ENCODE measurements at places on chromosomes 7 and 10.

GRCh38 chr10:46014683-46015405, 15.6 kb downstream of the NCOA4 start:
- no peak for DNase-seq

DNA sequence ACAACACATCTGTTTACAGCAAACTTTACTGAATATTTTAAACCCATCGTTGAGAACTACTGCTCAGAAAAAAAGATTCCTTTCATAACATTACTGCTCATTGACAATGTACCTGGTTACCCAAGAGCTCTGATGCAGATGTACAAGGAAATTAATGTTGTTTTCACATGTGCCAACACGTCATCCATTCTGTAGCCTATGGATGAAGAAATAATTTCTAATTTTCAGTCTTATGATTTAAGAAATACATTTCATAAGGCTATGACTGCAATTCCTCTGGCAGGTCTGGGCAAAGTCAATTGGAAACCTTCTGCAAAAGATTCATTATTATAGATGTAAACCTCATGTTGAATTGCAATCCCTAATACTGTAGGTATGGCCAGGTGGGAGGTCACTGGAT, 16.7 kb upstream of the CNNM1 start:
- no peak for DNase-seq

GRCh38 chr10:78150756-78151155, 117.1 kb downstream of the RPS24 start:
- DNase-seq: no peak

DNA sequence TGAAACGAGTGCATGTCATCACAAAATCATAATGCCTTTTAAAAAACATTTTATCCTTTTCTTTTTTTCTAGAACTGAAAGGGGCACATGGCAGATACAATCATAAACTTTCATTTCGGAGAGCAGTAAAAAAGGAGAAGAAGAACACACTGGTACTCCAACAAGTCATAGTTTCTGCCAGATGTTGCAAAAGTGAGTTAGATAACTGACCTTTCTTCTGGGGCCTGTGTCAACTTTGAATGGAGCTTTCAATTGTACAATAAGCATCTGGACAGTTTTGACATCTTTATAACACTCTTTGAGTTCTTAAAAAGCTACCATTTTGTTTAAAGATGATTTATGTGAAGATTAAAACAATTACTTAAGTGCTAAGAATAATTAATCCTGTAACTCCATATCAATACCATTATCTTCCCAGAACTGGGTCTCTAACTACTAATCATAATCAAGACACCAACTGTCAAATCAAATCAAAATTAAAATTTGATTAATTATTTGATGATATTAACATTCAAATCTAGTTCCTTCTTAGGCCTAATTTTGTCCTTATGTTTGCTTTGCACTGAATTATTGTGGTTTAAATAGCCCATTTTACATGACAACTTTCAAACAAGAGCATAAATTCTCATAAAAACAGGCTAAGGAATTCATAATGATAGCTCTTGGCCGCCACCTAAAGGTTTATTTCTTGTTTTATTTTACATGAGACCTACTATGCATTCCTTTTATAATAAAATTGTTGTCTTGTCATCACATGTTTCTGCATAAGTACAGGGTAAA, 19.5 kb upstream of the ITGB8 start:
- no peak for DNase-seq

GRCh38 chr10:87925570-87925969, 62.1 kb downstream of the PTEN start:
- no peak for DNase-seq

GRCh38 chr10:73644767-73645166, 3.5 kb upstream of the MYOZ1 start:
- DNase-seq: no peak

GRCh38 chr7:154853727-154854095, 149.2 kb downstream of the PAXIP1 start:
- no peak for DNase-seq

- DNase-seq: no peak
Observed at GRCh38 chr7:173209-173918, 19.0 kb upstream of the FAM20C start.

DNA sequence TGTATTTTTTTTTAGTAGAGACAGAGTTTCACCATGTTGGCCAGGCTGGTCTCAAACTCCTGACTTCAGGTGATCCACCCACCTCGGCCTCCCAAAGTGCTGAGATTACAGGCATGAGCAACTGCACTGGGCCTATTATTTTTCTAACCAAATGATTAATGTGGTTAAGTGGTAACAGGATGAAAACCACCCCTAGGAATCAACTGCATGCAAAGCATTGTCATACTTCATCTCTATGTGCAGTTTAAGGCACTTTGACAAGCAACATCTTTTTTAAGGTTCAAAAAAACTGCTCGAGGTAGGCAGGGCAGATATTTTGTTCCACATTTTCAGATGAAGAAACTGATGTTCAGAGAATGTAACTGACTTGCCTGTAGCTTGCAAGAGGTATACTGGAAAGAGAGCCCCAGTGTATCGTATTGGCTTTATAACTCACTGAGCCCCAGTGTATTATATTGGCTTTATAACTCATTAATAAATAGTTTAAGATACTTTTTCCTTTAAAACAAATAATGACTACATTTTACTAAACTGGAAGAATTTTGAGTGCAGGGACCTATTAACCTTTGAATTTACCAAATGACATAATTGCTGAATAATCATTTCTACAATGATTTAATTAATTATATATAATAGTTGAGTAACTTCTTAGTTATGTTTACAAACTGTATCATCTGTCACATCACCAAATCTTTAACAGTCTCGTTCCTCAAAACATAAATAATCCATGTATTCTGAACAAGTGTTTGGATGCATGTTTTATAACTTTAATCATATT, 38.1 kb downstream of the RTKN2 start:
- DNase-seq: no peak

DNA sequence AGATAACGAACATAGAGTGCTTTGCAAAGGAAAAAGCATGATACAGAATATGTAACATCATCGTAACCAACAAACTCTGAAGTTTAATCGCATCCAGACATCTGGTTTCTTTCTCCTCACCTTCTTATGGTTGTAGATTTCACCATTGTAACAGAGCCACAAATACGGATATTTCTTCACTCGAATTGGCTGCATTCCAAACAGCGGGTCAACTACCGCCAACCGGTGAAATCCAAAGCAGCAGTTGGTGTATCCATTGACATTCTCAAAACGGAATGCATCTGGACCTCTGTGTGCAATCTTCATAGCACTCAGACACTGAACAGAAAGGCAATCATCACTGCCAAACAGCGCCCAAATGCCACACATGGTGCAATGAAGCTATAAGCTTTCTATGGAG, 3.4 kb downstream of the ASNS start:
- DNase-seq: no peak
